ENCODE measurements at places on chromosomes 3 and 15.

- no peak for DNase-seq
Observed at GRCh38 chr15:97168704-97169475, 791.6 kb upstream of the ARRDC4 start.

GRCh38 chr3:25973122-25973521 is 183.2 kb downstream of the OXSM start:
- no peak for DNase-seq

GRCh38 chr3:157919319-157919887 is 186.8 kb downstream of the SHOX2 start:
- no peak for DNase-seq

DNA sequence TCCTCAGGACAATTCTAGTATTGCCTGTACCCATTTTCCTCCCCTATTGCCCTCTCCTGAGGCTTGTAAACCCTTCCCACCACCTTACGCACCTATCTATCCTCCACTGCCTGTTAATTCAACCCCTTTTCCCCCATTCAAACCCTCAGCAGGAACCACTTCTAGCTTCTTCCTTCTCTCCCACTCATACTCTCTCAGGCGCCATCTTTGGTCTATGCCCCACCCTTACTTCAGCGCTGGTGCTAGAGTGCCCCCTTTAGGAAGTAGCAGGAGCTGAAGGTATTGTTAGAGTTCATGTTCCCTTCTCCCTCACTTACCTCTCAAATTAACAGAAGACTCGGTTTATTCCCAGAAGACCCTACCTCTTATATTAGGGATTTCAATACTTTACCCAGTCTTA is 121.8 kb upstream of the NLGN1 start:
- DNase-seq, result no peak

DNA sequence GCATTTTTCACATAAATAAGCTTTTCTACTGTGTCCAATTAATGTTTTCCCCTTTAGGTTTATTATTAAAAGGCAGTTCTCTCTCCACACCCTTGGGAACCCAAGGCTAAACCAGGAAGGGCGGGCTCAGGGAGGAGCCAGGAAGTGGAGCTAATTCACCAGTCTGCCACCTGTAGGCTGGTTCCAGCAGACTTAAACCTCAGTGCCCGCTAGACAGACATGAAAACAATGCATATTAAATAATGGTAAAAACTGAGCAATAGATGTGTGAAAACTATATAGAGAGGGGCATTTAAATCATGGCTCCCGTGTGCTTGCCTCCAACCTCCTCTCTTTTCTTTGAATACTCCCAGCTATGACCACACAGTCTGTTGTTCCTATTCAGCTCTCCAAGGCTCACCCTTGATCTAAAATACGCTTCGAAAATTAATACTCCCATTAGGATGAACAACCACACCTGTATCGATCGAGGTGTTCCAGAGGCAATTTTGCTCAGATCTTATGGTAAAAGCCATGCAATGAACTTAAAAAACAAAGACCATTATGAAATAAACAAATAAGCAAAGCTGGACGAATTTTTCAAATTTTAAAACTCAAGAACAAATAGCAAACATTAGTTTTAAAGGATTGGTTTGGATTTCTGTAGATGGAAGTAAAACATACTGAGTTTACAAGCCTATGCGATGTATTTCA is 253.3 kb downstream of the TJP1 start:
- DNase-seq, result no peak

GRCh38 chr3:19264424-19264823 is 116.1 kb downstream of the KCNH8 start:
- no peak for DNase-seq

- DNase-seq, result peak; percentile 75
Observed at GRCh38 chr15:29821416-29822099, 710 bp downstream of the TJP1 start.

GRCh38 chr3:193910310-193910709 is 225.6 kb upstream of the HES1 start:
- DNase-seq, result no peak

- DNase-seq, result no peak
Observed at GRCh38 chr15:78102741-78103140, 10.4 kb downstream of the SH2D7 start.

GRCh38 chr3:156760333-156760732 is 65.8 kb upstream of the LEKR1 start:
- DNase-seq, result no peak

- no peak for DNase-seq
Observed at GRCh38 chr15:39596358-39597051, 15.6 kb downstream of the THBS1 start.

- DNase-seq, result no peak
Observed at GRCh38 chr15:57735431-57735830, 28.9 kb downstream of the POLR2M start.

Data from left ventricle myocardium inferior (tissue), 1 donor.